CD4-positive, alpha-beta T cell treated with Interleukin-6 at 100 ng/mL for 8 hours (primary cell): ENCODE measurements at places on chromosomes 5 and 9.

DNA sequence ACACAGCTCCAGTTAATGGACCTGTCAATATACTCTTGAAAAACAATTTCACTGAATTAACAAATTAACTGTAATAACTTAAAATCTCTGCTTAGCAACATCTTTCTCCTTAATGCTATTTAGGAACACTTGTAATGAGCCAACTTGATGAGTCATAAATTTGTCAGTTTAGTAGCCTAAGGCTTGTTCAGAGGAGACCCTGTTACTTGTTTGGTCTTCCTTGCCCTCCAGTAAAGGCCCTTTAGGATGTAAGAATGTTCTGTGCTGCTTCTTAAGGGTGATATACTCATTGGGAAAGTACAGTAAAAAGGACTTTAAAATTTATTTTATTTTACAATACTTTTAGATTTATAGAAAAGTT, 11.4 kb upstream of the MATR3 start:
- no peak for DNase-seq

DNA sequence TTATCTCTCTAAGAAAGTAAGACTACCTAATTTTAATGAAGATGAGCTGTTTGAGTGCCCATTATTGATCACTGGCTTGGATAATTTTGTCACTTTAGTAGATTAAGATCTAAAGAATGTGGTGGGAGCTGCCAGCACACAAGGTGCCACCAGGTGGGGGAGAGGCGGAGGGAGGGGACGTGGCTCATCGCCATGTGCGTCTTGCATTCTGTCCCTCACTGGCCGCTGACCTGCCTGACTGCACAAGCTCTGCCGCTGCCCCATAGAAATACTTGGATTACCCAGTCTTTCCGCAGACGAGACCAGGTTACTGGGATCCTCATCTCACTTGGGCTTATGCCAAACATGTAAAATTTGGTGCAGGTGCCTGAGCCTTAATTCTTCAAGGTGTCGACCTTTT, 37.6 kb downstream of the RHOBTB3 start:
- DNase-seq, result no peak

DNA sequence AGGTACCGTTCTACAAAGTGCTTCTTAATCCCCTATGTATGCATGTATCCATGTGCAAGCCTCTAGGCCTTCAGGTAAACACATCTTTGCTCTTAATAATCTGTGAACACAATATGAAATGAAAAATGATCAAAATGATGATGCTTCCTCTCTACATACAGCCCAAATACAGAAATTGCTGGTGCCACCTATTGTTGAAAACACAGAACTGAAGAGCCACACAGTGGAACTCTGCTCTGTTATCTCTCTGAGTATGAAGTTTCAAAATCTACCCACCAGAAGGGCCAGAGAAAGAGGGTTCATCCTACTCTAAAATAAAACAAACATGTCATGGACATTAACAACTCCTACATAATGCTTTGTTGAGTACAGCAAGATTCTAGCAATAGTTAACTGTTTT, 71.3 kb downstream of the GLIS3 start:
- no peak for DNase-seq

DNA sequence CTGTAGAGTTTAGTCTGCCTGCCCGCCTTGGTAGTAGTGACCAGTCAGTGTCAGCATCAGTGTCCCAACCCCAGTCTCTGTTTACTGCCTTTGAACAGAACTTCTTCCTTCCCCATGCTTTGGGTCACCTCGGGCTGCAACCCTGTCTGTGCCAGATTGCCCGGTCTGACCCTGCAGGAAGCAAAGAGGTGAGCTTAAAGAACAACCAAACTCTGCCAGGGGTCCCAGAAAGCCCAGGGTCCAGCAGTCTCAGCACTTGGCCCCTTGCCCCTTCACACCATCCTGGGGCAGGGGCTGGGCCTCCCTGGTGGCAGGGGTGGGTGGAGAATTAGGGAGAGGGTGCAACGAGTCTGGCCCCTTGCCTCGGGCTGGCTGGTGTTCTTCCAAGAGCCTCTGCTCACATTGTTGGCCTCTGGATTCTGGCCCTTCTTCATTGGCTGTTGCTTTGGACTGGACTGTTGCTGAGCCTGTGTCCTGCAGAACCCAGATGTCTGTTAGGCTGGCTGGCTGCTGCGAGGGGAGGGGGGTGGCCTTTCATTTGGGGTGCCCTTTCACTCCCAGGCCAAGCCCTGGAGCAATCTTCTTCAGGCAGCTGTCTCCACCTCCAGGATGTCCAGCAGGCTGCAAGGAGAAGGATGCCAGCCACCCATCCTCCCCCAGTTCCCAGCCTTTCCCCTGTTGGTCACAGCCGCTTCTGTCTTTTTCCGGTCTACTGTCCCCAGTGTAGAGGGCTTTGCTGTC, 51.2 kb downstream of the SAR1B start:
- DNase-seq, result no peak

GRCh38 chr9:110650261-110650660, 18.3 kb upstream of the MUSK start:
- DNase-seq, result no peak

DNA sequence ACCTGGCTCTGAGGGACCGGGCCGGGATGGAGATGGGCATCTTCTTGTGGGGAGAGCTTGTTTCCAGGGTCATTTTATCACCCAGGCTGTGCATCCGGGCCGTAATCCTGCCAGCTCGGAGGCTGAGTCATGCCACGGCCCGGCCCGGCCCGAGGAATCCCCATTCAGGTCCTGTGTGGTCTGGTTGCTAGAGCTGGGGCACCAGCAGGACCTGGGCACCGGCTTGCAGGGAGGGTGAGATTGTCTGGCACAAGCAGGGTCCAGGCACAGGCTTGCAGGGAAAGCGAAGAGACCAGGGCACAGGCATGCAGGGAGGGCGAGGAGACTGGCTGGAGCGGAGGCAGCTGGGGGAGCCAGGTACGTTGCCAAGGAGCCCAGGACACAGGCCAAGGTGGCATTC, 106.8 kb downstream of the RXRA start:
- DNase-seq, result no peak

GRCh38 chr9:129306318-129306973, 128.4 kb upstream of the IER5L start:
- no peak for DNase-seq

- no peak for DNase-seq
Measured at GRCh38 chr5:76714751-76715485, 1.0 kb upstream of the F2R start.

- no peak for DNase-seq
Measured at GRCh38 chr9:120833325-120833724, 9.4 kb downstream of the PSMD5 start.

GRCh38 chr9:117354244-117354847, 60.5 kb downstream of the ASTN2 start:
- no peak for DNase-seq

- no peak for DNase-seq
Measured at GRCh38 chr5:140671472-140672125, 1.8 kb downstream of the DND1 start.

GRCh38 chr9:113525831-113526230, 62.3 kb downstream of the RGS3 start:
- DNase-seq, result no peak

GRCh38 chr9:70010015-70010414, 33.6 kb upstream of the MAMDC2 start:
- no peak for DNase-seq

- DNase-seq, result no peak
Measured at GRCh38 chr5:131378721-131379541, 115.1 kb downstream of the CDC42SE2 start.

DNA sequence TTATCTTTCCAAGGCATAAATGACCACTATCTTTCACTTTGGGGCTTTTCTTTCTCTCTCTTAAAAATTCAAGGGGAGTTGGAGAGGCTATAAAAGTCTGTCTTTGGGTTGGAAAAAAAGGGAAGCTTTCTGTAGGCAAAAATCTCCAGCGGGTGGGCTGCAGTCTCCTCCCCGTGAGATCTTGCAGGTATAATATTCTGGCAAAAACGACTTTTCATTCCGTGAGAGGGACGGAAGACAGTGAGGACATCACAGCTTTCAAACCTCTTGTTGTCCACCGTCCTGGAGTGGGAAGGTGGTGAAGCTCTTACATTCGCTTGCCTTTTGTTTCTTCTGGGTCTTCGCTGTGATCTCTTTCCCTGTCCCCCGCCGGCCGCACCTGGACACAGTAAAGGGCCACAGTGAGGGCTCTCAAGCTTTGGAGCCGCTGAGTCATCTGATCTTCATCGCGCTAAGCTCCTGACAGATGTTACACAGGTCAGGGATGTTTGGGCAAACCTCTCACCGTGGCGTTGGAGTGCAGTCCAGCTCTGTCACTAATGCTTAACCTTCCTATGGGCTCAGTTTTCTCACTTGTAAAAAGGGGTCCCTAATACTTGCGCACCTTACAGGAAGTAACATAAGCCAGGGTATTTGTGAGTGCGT, 61.9 kb upstream of the MEGF10 start:
- no peak for DNase-seq

- no peak for DNase-seq
Measured at GRCh38 chr9:107438211-107439031, 51.1 kb downstream of the KLF4 start.

DNA sequence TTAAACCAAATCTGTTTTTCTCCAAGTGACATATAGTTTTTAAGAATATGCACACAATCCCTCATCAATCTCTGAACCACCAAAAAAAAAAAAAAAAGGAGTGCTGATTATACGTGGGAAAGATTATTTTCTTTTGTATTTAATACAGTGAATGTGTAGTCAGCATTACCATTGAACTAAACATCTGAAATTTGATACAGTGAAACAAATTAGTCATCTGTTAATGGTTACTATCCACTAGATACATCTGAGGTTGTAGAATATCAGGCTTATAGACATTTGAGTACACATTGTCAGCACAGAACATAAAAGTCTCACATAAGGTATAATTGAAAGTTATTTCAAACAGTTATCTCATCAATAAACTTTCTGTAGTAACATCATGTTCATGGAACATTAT, 87.0 kb downstream of the SLF1 start:
- no peak for DNase-seq

GRCh38 chr9:123338710-123339665, 17.0 kb upstream of the CRB2 start:
- peak; percentile 29 for DNase-seq

DNA sequence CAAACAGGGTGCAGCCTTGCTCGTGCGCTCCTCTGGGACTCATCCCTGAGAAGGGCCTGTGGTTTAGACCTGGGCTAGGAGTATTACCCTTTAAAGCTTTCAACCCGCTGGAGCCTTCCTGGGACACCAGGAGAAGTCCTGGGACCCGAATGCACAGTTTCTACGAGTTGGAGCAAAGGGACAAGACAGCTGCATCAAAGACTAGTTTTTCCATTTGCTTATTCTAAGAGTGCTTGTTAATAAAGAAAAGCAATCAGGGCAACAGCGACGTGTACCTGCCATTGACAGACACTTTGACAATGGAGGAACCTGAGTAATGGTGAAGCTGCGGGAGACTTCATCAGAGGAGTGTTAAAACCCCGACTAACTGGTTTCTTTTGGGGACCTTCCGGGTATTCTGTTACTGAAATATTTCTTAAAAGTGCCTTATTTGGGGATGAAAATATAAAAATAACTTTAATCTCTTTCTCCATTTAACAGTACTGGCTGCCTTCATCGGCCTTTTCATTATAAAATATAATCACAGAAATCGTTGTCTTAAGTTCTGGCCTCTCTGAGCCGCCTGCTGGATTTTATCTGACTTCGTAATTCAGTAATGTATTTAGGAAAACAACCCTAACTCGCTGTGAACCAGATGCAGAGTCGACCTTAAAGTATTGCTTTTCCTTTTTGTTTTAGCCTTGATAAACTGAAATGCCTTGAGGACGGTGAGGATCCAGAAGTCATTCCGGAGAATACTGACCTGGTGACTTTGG, 732 bp downstream of the SNAPC3 start:
- DNase-seq, result no peak

DNA sequence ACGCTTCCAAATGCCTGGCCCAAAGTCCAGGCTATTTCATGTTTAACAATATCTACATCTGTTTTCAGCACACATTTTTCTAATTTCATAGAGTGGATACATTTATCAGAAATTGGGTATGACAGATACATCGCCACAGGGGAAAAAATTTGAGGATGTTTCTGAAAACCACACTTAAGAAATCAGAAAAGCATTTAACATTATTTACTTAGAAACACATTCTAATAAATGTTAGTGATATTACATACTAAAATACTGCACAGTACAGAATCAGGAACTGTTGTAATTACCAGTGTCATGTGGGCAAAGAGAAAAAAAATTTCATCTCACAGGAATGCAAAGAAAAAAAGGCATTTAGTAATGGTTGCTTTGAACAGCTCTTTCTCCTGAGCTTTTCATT, 310.5 kb upstream of the KIF2A start:
- DNase-seq, result no peak

DNA sequence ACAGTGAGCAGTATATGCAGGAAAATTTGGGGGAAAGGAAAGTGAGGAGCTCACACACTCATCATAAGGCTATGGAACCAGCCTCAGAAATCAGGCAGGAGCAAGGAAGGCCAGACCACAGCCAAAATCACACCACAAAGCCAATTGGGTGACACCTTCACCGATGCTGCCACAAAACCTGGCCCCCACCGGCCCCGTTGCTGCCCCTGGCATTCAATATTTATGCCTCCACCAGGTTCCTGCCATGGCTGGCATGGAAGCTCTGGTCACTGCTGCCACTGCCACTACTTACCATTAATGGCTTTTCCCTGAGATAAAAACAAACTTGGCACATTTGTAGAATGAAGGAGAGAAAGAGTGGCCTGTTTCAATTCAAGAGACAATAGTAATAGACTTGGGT, 28.7 kb upstream of the RARS1 start:
- no peak for DNase-seq

GRCh38 chr5:5398071-5398470, 24.4 kb upstream of the ICE1 start:
- no peak for DNase-seq

GRCh38 chr5:98604721-98605425, 168.6 kb upstream of the RGMB start:
- no peak for DNase-seq

GRCh38 chr9:88672874-88673689, 138.1 kb downstream of the NXNL2 start:
- DNase-seq, result no peak

- no peak for DNase-seq
Measured at GRCh38 chr9:92160786-92161185, 45.6 kb upstream of the SPTLC1 start.

GRCh38 chr5:15992918-15993317, 186.7 kb downstream of the MARCHF11 start:
- DNase-seq, result no peak

DNA sequence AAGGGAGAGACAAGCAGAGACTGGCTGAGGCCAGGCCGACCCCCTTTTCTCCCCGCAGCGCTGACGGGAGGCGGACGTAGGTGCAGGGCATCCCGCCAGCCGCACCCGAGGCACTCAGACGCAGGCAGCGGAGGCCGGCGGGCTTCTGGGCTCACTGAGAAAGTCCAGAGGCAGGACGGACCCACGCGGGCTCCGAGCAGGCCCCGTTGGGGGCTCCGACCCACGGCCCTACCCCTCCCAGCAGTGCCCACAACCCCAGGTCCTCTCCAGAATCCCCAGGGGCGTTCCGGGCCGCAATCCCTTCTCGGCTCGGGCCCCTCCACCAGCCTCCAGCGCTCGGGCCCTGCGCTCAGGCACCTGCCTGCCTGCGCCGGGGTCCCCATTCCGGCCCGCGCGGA, 543 bp downstream of the MTMR12 start:
- peak; percentile 13 for DNase-seq

GRCh38 chr5:17167171-17167891, 50.1 kb upstream of the BASP1 start:
- DNase-seq, result no peak
